ENCODE measurements at places on chromosomes 2 and 18.

GRCh38 chr2:168992591-168993349 is 38.4 kb downstream of the ABCB11 start:
- no peak for DNase-seq

- DNase-seq = no peak
These were observed 121.7 kb upstream of the B3GNT2 start for GRCh38 chr2:62074233-62074632.

DNA sequence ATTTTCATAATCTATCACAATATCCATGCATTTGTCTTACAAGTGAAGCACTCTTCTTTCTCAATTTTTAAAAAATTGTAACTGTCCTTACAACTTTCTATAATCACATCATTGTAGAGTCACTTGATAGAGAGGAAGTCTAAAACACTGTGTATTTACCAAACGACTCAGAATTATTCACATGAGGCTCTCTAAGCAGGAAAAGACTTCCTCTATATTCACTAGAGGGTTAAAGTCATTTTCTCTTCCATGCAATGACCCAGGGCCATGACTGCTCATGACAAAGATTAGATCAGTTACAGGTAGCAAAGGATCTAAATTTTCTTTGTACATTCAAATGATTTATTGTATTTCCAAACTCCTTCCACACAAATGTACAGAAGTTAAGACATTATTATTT is 9.0 kb upstream of the SLC1A4 start:
- no peak for DNase-seq

DNA sequence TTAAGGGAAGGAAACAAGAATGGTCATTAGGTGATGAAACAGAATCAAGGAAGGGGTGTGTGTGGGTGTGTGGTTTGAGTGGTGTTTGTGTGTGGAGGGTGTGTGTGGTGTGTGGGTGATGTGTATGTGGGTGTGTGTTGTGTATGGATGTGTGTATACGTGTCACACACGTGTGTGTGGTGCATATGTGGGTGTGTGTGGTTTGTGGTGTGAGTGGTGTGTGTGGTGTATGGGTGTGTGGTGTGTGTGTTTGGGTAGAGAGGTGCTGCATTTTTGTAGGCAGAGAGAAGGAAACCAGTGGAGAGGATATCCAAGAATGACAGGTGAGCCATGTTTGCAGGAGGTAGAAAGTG is 1.1 kb upstream of the CEP192 start:
- no peak for DNase-seq

- no peak for DNase-seq
These were observed 138.9 kb downstream of the PID1 start for GRCh38 chr2:229132236-229132635.

GRCh38 chr2:165420231-165420630 is 49.3 kb upstream of the CSRNP3 start:
- DNase-seq = no peak

DNA sequence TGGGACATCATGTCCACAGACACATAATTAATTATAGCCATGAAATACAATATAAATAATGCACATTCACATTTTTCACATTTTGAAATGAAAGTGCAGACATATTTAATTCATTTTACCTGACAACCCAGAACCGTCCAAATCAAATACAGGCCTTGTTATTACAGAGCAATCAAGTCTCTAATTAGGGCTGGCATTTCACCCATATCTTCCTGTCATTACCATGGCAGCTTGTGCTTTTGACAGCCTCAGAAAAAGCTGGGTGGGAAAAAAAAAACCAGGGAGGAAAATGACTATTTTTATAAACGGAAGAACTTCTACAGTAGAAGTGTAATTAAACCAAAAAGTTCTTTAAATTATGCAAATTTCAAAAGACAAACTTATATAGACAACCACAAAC is 436.4 kb downstream of the FBXO15 start:
- DNase-seq = no peak

DNA sequence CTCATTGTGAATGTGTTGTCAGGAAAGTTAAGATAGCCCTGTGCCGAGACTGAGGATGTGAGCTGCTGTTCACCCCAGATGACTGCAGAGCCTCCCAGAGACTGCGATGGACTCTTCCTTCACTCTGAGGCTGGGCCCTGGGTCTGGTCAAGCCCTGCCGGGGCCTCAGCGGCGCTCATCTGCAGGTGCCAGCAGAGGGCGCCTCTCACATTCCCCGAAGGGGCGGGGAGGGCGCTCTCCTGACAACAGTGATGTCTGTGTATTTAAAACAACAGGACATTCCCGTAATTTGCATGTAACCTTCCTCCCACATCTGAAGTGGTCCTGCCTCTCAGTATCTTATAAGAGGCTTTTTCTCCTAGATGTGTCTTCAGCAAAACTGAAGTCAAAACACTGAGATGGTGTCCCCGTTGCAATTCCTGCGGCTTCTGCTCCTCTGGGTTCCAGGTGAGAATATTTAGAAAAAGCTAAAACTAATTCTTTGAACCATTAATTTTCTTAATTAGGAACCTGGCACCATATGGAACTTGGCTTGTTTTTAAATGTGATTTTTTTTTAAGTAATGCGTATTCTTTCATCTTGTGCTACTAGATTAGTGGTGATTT is 1377.9 kb downstream of the RPIA start:
- DNase-seq = peak; percentile 54

GRCh38 chr2:75698918-75699317 is 11.8 kb downstream of the GCFC2 start:
- no peak for DNase-seq

DNA sequence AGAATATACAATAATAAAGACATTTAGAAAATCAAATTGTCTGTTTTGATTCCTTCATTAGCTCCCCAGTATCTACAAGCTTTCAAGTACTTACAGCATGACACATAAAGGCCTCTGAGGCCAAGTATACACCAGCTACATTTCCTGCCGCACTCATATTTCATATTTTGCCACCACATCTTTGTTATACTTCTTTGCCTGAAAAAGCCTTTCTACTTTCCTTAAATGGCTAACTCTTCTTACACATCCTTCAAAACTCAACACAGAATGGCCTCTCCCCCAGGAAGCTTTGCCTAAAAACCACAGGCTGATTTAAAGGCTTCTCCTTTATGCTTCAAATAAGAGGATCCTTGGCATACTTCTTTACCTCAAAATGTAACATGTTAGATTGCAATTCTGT is 4.5 kb downstream of the STK17B start:
- no peak for DNase-seq

DNA sequence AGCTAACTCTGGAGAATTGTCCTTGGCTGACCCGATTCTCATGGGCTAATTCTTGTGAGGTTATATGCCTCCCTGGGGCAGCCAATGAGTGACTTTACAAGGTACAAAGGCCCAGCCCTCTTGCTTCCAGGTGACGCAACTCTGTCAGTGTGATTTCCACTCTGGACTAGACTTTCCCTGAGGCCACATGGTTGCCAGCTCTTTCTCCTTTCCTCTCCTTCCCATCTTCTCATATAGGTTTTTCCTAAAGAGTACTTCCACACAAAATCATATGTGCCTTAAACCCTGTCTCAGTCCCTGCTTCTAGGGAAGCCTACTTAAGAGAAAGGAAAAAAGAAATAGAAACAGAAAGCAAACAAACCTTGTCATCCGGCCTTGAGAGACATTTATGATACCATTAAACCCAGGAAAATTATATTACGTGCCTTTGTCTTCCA is 226.2 kb upstream of the ZSWIM2 start:
- no peak for DNase-seq

GRCh38 chr18:10834128-10834815 is 308.4 kb downstream of the NAPG start:
- no peak for DNase-seq

DNA sequence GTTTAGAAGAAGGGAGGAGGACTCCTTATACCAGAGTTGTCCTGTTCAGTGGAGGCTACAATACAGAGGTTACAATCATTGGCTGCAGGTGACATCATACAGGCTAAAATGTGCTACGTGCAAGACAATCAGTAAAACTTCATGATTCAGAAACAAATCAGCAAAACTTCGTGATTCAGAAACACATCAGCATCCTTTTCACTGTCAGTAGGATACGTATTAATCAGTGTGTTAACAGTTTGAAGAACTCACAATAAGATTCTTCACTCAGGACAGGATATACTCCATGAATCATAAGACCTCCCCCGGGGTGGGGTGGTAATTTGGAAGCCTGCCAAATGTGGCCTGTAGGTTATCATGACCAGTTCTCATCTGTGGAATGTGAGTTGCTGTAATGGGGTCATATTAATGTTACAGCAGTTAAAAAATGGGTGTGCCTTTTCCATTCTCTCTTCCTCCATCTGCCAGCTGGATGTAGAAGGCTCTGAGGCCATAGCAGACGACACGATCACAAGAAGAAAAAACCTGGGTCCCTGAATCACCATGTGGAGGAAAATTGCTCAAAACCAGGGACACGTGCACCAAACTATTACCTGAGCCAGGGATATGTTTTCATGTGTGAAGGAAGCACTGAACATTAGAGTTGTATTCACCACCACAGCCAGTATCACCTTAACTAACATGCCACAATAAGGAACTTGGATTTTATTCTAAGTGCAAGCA is 134.8 kb upstream of the CREB1 start:
- peak; percentile 18 for DNase-seq

- no peak for DNase-seq
These were observed 2.7 kb downstream of the TCF4 start for GRCh38 chr18:55585065-55585919.

DNA sequence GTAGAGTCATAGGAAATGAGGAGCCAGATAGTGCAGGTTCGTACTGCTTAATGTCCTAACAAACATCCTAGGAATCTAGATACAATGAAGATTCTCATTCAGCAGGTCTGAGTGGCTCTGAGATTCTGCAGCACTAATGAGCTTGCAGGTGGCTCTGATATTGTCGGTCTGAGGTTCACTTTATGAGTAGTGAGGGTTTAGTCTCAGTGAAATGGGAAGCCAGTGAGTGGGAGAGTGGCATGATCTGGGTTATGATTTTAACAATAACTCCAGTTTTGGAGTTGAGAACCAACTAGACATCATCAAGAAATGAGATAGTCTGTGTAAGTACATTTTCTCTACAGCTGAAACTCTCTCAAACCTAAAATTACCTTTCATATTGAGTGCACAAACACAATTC is 166.8 kb upstream of the SP5 start:
- no peak for DNase-seq

DNA sequence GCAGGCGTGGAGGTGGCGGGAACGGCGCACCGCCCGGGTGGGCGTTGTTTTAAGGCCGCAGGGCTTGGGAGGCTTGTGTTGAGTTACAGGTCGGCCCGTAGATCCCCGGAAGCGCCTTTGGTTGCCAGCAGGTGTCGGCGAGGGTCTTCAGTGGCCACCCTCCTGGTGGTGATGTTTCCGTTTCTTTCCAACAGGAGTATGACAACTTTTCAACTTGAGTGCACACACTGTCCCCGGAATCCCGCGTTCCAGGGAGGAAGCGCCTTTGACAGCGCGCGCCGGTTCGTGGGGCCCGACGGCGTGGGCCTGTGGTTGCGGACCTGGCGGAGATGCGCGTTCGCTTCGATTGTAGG is 1.0 kb upstream of the HDAC4 start:
- DNase-seq = no peak

DNA sequence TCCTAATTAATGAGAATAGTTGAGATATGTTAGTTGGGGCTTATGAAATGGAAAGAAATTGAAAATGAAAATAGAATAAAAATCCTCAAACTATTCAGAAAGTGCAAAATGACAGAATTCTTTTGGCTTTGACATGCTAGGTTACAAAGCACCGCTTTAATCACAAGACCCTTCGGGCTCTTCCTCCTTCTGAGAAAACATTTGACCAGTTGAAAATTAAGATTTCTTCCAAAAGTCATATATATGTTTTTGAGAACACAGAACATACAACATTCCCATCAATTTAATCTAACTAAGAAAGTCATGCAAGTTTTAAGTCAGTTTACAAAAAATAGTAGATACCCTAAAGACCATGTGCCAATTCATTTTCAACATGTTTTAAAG is 2.2 kb upstream of the SLC40A1 start:
- no peak for DNase-seq

DNA sequence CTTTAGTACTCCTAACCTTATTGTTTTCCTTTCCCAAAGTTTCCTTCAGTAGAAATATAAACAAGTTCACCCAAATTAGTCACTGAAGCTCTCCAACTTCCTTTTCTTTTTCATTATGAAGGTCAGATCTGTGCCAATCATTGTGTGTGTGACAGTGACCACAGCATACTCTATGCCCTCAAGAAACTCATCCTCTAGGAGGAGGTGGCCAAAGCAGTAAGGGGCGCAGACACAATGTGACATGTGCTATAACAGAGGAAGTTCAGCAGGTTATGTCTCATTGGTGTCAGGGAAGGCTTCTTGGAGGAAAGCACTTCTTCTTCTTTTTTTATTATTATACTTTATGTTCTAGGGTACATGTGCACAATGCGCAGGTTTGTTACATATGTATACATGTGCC is 60.0 kb upstream of the PSME4 start:
- no peak for DNase-seq
